Activated T-cell treated with anti-CD3 and anti-CD28 coated beads, Interleukin-2, amount 50 U/mL, for 72 hours (primary cell): ENCODE measurements at places on chromosomes 11 and 22. TPM values are rescaled to one million over a fixed set of nuclear protein-coding genes. Genes with fewer than 3 reads are reported as not detected.

TNNT3 gene
- total RNA-seq = 15.5 TPM

PDHX gene
- total RNA-seq = 28.7 TPM

IGSF22 gene
- 0.39 TPM for total RNA-seq

GRCh38 chr11:13831696-13832095, 130.8 kb upstream of the SPON1 start:
- H3K4me3 ChIP-seq = no peak overlapping the region
- H3K36me3 ChIP-seq = peaks cover 5% of the 10 kb centered on the region
- H3K27ac ChIP-seq = no peak overlapping the region
- peaks cover 8% of the 10 kb centered on the region for H3K4me1 ChIP-seq
- no peaks in the 10 kb centered on the region for H3K27me3 ChIP-seq

DNA sequence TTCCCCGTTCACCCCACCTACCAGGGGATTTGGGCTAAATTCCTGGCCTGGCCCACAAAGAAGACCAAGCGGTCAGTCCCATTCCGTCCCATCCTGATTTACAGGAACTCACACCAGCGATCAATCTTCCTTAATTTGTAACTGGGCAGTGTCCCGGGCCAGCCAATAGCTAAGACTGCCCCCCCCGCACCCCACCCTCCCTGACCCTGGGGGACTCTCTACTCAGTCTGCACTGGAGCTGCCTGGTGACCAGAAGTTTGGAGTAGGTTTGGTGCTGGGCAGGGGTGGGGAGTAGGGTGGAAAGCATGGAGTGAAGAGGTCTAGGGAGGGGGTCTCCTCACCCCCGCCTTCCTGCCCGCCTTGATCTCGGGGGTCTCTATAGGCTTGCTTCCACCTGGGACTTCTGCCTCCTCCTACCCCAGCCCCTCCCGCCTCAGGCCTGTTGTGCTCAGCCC, at the start of gene SERPING1:
TSS of gene SERPING1 (plus strand) at position 225 of the 455 bp plus-strand sequence. CDS start 586 bp downstream, outside the sequence.
- no peak within 1 kb of the TSS for H3K27ac ChIP-seq
- no peak for DNase-seq
- H3K4me3 ChIP-seq = no peak within 1 kb of the TSS
- peaks cover 4% of the 10 kb centered on the region for H3K4me1 ChIP-seq
- H3K27me3 ChIP-seq = peaks cover 37% of the 10 kb centered on the region

DNA sequence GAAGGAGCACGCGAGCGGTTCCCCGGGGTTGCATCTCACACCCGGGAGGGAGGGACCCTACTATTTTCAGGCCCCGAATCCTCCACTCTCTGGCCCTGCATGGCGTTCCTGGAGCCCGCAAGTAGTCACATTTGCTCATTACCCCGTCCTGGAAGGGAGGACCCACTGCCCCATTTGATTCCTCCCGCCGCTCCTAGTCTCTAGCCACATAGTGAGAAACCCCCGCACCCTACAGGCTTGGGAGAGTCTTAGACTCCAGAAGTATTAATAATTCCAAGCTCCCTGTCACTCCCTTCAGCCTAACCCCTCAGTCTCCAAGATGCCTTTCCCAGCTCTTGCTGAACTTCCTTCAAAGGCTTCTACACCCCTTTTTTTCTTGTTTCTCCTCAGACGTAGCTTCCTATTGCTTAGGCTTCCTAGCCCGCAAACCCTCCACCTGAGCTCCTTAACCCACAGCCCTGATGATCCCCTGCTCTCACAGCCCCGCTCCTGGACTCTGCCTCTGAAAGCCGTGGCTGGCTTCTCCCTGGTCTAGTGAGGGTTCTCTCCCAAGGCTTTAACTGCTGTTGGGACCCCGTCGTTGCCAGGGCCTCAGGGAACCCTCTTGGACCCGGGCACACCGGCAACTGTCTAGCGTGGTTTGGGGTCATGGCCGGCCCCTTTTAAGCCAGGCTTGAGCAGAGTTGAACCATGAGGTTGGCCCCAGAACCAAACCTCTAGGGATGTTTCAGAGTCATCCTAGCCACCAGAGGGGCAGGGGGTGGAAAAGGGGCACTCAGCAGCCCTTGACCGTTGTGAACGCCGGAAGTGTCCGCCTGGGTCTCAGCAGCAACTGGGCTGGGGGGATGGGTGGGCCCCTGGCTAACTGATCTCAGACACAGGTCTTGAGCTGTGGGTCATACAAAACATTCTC, 862 bp downstream of the GGA1 start:
- H3K27me3 ChIP-seq = no peaks in the 10 kb centered on the region
- peaks cover 47% of the 10 kb centered on the region for H3K4me1 ChIP-seq
- H3K4me3 ChIP-seq = peak overlapping the region; percentile 88
- peak overlapping the region; percentile 71 for H3K27ac ChIP-seq
- no peak for DNase-seq

DNA sequence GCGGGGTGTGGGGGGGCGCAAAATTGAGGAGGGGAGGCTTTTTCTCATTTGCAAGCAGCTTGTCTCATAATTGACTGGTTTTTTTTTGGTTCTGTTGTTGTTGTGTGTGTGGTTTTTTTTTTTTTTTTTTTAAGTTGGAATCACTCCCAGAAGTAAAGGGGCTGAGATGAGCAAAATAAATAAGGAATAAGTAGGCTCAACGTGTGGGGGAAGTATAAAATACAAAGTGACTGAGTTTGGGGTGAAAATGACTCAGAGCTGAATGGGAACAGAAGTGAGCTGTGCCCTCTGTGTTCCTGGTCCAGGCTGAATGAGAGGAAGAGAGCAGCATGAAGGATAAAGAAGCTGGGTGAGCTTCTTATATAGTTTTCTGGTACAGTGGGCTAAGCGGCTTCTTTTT, 90.0 kb downstream of the GRIK4 start:
- no peak overlapping the region for H3K27ac ChIP-seq
- no peak overlapping the region for H3K4me3 ChIP-seq
- peaks cover 4% of the 10 kb centered on the region for H3K27me3 ChIP-seq
- no peaks in the 10 kb centered on the region for H3K4me1 ChIP-seq
- DNase-seq = no peak
- no peaks in the 10 kb centered on the region for H3K36me3 ChIP-seq

- H3K4me3 ChIP-seq = no peak overlapping the region
- no peak overlapping the region for H3K27ac ChIP-seq
- H3K4me1 ChIP-seq = no peaks in the 10 kb centered on the region
- peaks cover 9% of the 10 kb centered on the region for H3K36me3 ChIP-seq
- no peak for DNase-seq
These were observed 176.4 kb upstream of the PLET1 start for GRCh38 chr11:112437096-112437495.

GRCh38 chr11:117869604-117870003, 6.9 kb downstream of the FXYD6 start:
- no peak overlapping the region for H3K27ac ChIP-seq
- peaks cover 41% of the 10 kb centered on the region for H3K27me3 ChIP-seq
- no peaks in the 10 kb centered on the region for H3K36me3 ChIP-seq
- H3K4me3 ChIP-seq = no peak overlapping the region

GRCh38 chr11:67268081-67268961, 2.0 kb downstream of the GRK2 start:
- H3K4me3 ChIP-seq = peak overlapping the region; percentile 98
- peak overlapping the region; percentile 92 for H3K27ac ChIP-seq
- DNase-seq = peak; percentile 83
- H3K36me3 ChIP-seq = peaks cover 20% of the 10 kb centered on the region
- H3K27me3 ChIP-seq = no peaks in the 10 kb centered on the region

DNA sequence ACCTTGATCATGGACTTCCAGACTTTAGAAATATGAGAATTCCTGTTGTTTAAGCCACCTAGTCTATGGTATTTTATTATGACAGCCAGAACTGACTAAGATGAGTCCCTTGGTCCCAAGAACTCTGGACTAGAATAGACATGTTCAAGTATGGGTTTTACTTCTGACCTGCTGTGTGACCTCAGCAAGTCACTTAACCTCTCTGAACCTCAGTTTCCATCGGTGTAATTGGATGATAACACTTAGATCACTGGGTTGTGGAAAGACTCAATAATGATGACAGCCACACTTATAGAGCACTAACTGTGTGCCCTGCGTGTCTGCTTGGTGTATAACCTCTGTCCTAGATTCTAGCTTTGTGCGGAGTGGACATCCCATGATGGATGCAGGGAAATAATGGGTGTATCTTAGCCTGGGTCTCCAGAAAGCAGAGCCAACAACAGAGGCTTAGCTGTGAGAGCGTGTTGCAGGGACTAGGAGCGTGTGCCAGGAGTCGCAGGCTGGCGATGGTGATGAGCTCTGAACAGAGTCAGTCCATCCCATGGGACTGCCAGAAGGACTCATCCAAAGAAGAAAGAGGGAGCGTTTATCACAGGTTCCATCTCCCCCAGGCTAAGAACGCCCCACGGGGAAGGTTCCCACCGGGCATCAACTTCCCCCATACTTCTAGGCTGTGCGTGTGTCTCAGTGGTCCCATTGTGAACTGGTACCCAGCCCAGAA, 93.2 kb upstream of the TP53I11 start:
- H3K27ac ChIP-seq = no peak overlapping the region
- no peak for DNase-seq
- no peaks in the 10 kb centered on the region for H3K36me3 ChIP-seq

GRCh38 chr11:19080579-19080993, 20.1 kb upstream of the MRGPRX2 start:
- DNase-seq = no peak
- no peak overlapping the region for H3K27ac ChIP-seq
- H3K36me3 ChIP-seq = no peaks in the 10 kb centered on the region
- no peaks in the 10 kb centered on the region for H3K4me1 ChIP-seq

DNA sequence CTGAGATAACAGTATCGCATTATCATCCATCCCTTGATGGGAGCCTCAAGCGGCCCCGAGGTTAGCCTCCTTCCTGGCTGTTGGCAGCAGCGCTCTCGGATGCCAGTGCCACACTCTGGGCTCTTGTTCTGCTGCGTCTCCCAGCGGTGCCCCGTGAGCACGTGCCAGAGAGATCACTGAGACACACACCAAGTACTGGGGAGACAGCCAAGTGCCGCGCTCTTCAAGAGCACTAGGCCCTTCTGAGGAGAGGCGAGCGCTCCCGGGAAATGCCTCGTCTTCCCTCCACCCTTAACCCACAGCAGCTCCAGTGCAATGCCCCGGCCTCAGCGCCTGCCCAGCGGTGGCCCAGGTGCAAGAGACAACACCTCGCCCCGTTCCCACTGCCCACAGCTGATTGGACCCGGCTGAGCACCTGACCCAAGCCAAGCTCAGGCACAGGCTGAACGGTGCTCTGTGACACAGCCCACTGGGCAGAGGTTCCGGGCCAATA, 248.3 kb upstream of the NARS2 start:
- no peak overlapping the region for H3K4me3 ChIP-seq
- DNase-seq = no peak
- no peak overlapping the region for H3K27ac ChIP-seq
- peaks cover 6% of the 10 kb centered on the region for H3K27me3 ChIP-seq

- H3K27me3 ChIP-seq = peaks cover 30% of the 10 kb centered on the region
- H3K36me3 ChIP-seq = no peaks in the 10 kb centered on the region
- no peak for DNase-seq
- H3K4me1 ChIP-seq = no peaks in the 10 kb centered on the region
These were observed 44.0 kb downstream of the MPPED1 start for GRCh38 chr22:43455846-43456245.

- no peak overlapping the region for H3K4me3 ChIP-seq
- no peak overlapping the region for H3K27ac ChIP-seq
- no peaks in the 10 kb centered on the region for H3K4me1 ChIP-seq
- no peaks in the 10 kb centered on the region for H3K36me3 ChIP-seq
These were observed 309.6 kb downstream of the OPCML start for GRCh38 chr11:133222425-133223330.

DNA sequence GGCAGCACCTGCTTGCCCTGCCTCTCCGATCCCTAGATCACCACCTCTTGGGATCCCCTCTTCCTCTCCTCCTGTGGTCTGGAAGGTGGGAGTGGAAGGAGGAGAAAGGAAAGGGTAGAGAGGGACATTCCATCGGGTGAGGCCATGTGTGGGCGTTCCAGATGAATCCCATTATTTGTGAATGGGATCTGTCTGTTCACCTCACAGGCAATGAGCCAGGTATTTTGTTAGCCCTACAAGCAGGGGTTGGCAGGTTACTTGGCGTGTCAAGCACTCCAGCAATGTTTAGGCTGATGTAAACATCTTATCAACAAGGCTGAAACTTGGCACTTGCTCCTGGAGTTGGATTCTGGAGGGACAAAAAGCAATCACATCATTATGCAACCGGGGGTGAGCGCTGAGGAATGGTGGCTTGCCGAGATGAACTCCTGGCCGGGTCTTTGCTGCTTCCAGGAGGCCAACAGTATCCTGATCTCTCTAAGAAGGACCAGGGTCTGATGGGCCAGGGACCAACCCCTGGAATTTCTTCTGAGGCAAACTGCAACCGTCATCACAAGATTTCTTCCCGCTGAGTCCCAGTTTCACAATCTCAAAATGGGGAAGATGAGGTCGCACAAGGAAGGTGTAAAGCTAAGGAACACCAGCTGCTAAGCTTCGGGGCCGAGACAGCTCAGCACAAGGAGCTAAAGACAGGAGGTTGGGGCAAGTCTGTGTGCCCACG, 7.8 kb downstream of the ADAMTS8 start:
- H3K4me1 ChIP-seq = no peaks in the 10 kb centered on the region
- H3K27ac ChIP-seq = no peak overlapping the region
- H3K27me3 ChIP-seq = peaks cover 21% of the 10 kb centered on the region
- H3K4me3 ChIP-seq = no peak overlapping the region

GRCh38 chr22:27124351-27124966, 467.1 kb downstream of the MIAT start:
- no peak overlapping the region for H3K4me3 ChIP-seq
- no peak overlapping the region for H3K27ac ChIP-seq
- no peaks in the 10 kb centered on the region for H3K36me3 ChIP-seq
- no peaks in the 10 kb centered on the region for H3K4me1 ChIP-seq
- no peak for DNase-seq

DNA sequence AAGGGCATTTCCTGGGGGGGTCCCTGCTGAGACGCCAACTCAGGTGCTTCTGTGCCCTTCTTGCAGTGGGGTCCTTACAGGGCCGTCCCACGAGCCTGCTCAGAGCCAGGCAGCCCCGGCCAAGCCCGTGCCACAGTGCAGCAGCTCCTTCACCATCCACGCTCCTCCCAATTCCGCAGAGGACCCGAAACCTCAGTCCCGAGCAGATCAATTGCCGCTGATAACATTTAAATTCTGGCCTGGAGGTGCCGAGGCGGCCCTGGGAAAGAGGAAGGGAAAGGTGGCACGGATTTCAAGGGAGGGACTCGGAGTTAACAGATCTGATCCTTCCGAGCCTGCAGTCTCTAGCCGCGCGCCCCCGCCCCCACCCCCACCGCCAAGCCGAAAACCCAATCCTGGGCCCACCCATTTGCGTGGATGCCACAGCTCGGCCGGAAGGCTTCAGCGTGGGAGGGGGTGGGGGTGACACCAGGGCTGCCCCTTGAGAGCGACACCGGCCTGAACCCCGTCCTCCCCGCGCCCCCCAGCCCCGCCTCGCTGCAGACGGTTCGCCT, 32.3 kb upstream of the JAM3 start:
- DNase-seq = peak; percentile 10
- peak overlapping the region; percentile 92 for H3K4me3 ChIP-seq
- H3K27ac ChIP-seq = peak overlapping the region; percentile 91
- peaks cover 2% of the 10 kb centered on the region for H3K36me3 ChIP-seq
